PC-9 (cell line): ENCODE measurements at places on chromosomes 1 and 21.

- no peak for DNase-seq
Observed at GRCh38 chr1:244235157-244235556, 184.1 kb downstream of the ZBTB18 start.

GRCh38 chr1:32138965-32139364 lies 31.1 kb downstream of the KPNA6 start:
- no peak for DNase-seq

DNA sequence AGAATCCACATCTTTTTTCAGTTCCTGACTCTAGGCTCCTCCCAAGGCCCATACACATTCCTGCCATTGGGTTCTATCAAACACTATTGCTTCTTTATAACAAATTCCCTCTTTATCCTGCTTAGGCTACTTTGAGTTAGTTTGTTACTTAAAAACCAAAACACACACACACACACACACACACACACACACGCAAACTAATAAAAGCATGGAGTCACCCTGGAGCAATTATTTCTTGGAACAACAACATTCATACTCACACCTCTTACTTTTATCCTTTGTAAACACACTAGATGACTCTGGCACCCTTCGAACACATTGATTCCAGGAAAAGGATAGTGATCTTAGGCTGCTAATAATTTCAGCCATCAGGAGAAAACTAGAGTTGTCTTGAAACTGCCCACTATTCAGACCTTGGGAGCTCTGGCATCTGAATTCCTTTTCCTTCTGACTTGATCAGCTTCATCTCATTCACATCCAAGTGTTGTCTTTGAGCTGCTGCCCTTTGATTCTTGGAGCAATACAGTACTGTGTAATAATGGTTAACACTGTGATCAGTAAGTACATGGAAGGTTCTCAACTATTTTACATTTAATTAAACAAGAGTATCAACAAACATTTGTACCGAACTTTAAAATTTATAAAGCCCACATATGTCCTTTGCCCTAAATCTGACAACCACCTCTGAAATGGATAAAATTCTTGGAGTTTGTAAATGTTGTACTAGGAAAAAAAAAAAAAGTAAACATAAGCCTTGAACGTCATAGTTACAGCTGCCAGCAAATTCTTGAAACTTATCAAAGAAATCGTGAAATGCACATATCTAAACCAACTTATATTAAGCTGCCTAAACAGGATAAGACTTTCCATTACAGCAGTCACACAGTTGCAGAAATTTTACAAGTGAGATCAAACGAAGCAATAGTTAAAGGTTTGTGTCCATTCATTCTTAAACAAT lies 2.8 kb upstream of the SEC22B start:
- no peak for DNase-seq

GRCh38 chr1:70195342-70195741 lies 10.0 kb downstream of the LRRC40 start:
- no peak for DNase-seq

- peak; percentile 65 for DNase-seq
Observed at GRCh38 chr1:200351826-200352549, 57.8 kb downstream of the ZNF281 start.

- DNase-seq: peak; percentile 60
Observed at GRCh38 chr21:29164323-29164942, 34.0 kb downstream of the MAP3K7CL start.

DNA sequence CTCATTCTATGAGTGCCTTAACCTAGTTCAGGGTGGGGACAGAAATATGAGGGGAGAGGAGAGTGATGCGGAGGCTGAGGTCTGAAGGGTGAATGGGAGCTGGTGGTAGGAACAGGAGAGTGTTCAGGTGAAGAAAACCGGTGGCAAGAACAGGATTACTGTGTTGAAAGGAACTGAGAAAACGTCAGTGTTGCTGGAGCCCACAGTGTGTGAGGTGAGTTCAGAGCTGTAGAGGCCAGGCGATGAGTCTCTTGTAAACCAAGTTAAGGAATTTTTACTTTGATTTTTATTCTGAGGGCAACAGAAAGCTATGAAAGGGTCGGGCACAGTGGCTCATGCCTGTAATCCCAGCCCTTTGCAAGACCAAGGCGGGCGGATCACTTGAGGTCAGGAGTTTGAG lies 45.3 kb upstream of the PUM1 start:
- DNase-seq: no peak

DNA sequence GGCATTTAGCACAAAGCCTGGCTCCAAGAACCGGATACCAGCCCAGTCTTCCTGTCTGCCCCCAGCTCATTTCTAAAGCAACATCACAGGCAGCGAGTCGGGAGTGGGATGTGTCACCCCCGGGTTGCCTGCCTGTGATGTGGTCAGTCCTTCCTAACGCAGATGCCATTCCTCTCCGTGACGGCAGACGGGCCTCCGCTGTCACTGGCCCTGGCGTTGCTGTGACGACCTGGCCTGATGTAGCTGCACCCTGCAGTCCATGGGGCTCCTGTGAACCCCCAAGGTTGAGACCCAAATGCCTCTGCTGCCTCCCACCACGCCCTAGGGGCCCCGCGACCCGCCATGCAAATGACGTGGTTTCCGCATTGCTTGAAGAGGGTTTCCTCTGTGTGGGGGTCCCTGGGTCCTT lies 12.3 kb downstream of the TNFRSF1B start:
- no peak for DNase-seq

DNA sequence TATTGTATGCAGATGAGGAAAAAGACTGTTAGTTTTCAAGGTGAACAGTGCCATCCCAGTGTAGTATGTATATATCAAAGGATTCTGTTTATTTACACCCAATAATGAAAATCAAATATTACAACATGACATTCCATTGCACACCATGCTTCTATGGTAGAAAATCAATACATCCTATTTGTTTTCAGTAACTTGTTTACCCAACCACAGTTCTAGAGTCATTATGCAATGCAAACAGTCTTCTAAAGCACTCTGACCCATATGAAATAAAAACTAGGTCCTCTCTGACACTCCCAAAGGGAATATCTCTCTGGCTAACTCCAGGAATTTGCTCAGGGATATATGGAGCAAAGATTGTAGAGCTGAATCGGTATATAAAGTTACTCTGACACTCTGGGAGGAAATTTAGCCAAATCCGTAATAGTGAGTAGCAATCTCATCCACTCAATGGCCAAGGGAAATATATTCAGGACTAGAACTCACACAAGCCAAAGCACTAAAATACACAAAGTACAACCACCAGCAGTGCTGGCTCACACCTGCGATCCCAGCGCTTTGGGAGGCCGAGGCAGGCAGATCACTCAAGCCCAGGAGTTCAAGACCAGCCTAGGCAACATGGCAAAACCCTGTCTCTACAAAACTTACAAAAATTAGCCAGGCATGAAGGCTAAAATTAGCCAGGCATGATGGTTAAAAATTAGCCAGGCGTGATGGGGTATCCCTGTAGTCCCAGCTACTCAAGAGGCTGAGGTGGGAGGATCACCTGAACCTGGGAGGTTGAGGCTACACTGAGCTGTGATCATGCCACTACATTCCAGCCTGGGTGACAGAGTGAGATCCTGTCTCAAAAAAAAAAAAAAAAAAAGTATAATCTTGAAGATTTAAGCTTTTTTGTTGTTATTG lies 75.2 kb downstream of the RERE start:
- DNase-seq: peak; percentile 74
